ENCODE measurements at places on chromosomes 4 and X. TPM values are rescaled to one million over a fixed set of nuclear protein-coding genes. Genes with fewer than 3 reads are reported as not detected.

DNA sequence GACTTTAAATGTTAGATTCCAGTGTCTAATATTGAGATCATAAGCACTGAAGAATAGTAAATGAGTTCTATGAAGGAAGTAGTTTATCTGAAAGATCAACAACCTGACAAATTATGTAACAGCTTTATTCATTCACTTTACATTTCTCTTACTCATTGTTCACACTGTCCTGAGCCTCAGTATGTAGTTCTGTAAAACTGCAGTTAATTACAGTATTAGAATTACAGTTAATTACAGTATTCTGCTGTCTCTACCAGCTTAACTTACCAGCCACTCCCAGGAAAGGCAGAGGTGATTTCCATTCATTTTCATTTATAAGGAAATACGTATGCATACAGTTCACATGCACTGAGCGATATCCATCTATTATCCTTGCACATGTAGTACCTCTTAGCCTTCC is 32.7 kb downstream of the NFKB1 start:
- DNase-seq = no peak
- H3K27ac ChIP-seq = no peak overlapping the region
- H3K27me3 ChIP-seq = no peaks in the 10 kb centered on the region
- no peak overlapping the region for H3K4me3 ChIP-seq
- peaks cover 11% of the 10 kb centered on the region for H3K4me1 ChIP-seq

- peak overlapping the region; percentile 12 for H3K27ac ChIP-seq
- no peaks in the 10 kb centered on the region for H3K27me3 ChIP-seq
- H3K4me1 ChIP-seq = peaks cover 38% of the 10 kb centered on the region
- no peak for DNase-seq
- H3K4me3 ChIP-seq = no peak overlapping the region
- no peaks in the 10 kb centered on the region for H3K36me3 ChIP-seq
These were observed 6.6 kb downstream of the KLHL15 start for GRCh38 chrX:24020306-24020876.

The UGT2B17 gene
- not detected for total RNA-seq

- H3K4me1 ChIP-seq = no peaks in the 10 kb centered on the region
- DNase-seq = no peak
- no peaks in the 10 kb centered on the region for H3K27me3 ChIP-seq
- H3K27ac ChIP-seq = no peak overlapping the region
- no peak overlapping the region for H3K4me3 ChIP-seq
These were observed 34.4 kb upstream of the DEFB131A start for GRCh38 chr4:9409793-9410192.

DNA sequence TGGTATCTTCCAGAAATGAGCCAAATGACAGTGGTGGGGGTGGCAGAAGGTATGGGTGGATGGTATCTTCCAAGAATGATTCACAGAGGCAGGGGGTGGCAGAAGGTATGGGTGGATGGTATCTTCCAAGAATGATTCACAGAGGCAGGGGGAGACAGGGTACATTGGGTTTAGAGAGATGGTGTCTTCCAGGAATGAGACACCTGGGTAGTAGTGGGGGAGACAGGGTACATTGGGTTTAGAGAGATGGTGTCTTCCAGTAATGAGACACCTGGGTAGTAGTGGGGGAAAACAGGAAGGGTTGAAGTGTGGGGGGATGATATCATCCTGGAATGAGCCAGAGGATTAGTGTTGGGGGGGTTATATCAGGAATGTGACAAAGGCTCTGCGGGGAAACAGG is 62.0 kb downstream of the MAOA start:
- no peak overlapping the region for H3K4me3 ChIP-seq
- no peaks in the 10 kb centered on the region for H3K4me1 ChIP-seq
- no peak overlapping the region for H3K27ac ChIP-seq
- no peaks in the 10 kb centered on the region for H3K36me3 ChIP-seq
- no peak for DNase-seq
- no peaks in the 10 kb centered on the region for H3K27me3 ChIP-seq

DNA sequence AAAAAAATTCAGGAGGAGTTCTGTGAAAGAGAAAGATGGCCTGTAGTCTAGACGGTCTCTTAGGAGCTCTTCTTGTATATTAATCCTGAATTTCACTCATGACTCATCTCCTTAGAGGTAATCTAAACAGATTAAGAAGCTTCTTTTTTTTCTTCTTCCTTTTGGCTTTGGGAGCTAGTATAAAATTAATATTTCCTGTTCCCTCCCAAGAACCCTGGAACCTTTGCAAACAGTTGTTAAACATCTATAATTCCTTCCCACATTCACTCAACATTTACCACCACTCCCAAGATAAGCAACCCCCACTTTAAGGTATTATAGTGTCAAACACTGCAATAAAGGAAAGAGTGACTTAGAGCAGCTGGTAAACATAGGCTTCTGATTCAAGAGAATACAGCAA is 146.4 kb upstream of the EDNRA start:
- no peaks in the 10 kb centered on the region for H3K27me3 ChIP-seq
- DNase-seq = no peak
- H3K36me3 ChIP-seq = no peaks in the 10 kb centered on the region
- no peaks in the 10 kb centered on the region for H3K4me1 ChIP-seq
- H3K27ac ChIP-seq = no peak overlapping the region
- no peak overlapping the region for H3K4me3 ChIP-seq

Data from Karpas-422 (cell line).